Bone marrow (tissue), 2 donors: ENCODE measurements at places on chromosomes 1 and 21.
A peak's percentile ranks its signal among the peaks of the same experiment; 100 is the strongest.

DNA sequence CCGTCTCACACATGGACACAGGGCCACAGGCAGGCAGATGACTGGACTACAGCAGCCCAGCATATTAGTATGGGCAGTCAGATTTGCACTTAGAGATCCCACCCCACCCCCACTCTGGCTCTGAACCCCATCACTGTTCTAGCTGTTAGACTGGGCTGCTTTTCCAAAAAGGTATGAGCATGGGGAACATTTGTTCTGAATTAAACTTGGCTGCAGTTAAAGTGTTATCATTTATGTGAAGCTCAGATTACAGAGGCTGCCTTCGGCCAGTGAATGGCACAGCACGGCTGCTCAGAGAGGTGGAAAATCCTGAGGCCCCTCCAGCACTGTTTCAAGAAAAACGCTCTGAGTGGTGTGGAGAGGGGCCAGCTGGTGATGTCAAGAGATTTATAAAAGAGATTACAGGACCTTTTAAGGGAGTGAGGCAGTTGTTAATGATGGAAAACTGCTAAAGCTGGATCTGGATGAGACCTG is 6.9 kb upstream of the NOS1AP start:
- DNase-seq: no peak

DNA sequence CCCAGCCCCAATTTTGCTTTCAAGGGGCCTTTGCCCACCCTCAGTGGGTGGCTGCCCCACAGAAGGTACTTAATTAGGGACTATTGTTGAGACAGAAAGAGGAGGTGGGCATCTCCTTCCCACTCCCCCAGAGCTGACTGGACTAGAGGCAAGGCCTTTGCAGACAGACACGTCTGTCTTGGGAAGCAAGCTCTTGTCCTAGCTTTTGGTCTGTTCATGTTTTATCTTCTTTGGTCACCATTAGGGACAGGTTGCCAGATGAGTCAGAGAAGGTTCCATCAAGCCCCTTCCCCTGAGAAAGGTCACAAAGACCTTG is 27.7 kb downstream of the PTAFR start:
- no peak for DNase-seq

DNA sequence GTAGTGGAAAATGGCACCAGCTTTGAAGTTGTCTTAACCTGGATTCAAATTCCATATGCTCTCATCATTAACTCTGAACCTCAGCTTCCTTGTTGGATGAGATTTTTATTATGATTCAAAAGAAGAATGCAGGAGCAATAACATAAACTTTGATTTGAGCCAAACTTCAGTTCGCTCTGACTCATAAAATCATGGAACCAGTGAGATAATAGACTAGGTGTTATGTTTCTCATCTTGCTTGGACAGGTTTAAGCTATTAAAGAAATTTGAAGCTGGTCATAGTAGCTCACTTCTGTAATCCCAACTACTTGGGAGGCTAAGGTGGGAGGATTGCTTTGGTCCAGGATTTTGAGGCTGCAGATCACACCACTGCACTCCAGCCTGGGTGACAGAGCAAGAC is 172.8 kb downstream of the CLEC20A start:
- DNase-seq: no peak

DNA sequence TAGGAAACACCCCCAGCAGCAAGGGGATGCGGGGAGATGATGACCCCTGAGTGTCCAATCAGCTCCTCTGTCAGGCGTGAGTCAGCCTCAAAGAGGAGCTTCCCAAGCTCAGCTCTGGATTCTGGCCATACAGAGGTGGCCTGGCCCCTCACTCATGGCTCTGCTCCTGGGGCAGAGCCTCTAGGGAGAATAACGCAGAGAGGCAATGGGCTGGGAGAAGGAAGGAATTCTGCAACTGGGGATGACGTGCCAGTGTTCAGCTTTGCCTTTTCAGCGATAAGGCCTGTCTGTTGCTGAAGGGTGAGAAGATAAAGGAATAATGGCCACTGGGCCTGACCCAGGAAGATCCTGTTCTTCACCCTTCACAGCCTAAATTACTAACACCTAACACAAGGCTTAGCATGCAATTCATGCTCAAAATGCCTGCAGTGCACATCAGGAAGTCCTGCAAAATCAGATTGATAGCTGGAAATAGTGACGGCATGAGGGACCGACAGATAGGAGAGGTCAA is 92.2 kb downstream of the TBX19 start:
- no peak for DNase-seq

DNA sequence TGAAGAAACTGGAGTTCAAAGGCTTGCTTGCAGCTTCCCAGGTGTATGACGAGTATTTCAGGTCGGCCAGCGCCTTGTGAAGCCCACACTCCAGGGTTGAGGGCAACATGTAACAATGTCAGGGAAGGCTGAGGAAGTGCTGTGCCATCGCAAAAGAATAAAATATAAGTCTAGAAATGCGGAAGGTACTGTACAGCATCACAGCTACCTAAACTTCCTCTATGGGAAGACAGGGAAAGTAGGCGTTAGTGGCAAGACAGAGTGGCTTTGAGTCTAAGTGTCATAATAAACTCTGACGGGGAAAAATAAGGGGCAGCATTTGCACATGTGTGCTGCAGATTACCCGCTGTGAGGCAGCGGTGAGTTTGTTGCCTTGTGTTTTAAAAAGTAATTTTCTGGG is 28.9 kb downstream of the DOP1B start:
- DNase-seq: no peak

DNA sequence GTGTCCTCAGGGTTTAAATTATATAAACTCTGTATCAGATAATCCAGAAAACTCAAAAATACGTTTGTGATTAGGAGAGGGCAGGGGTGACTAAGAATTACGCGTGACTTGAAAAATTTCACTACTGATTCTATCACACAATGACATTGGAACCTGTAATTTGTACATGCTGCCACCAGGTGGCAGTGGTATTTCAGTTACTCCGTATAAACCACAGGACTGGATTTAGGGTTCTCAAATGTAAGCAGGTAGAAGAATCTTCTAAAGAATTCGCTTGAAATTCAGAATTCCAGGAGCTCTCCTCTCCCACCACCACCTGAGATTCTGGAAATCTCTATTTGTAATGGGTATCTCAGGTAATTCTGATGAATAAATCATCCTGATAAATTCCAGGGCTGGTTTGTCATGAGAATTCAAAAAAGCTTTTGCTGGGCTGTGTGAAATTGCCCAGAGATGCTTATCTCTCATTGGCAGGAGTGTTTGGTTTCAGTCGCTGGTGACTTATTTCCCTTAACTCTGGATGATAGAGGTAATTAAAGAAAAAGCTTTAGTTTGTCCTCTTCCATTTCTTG is 1.7 kb upstream of the KRTAP7-1 start:
- peak; percentile 3 for DNase-seq

GRCh38 chr1:189530162-189530561 is 947.5 kb downstream of the BRINP3 start:
- DNase-seq: no peak
